NCI-H187 (cell line): ENCODE measurements at places on chromosomes 3 and 15.

DNA sequence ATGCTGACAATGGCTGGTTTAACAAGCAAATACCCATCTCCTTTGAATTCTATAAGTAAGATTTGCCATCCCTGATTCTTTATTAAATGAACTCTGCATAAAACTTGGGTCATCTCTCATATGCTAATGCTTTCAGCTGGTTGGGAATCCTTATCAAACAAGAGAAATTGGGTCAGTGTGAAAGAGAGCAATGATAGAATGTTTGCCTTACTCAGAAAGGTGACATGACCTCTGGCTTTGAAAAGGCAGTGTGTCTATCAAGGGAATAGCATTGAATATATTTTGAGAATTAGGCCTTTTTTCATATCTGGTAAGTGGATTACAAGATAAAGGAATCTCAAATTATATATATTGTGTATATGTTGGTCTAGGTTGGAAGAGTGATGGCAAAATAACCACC, 8.7 kb upstream of the SLC7A14 start:
- DNase-seq, result no peak

GRCh38 chr3:124434176-124434575, 296.1 kb upstream of the UMPS start:
- no peak for DNase-seq

- DNase-seq, result no peak
Measured at GRCh38 chr15:58109419-58109818, 28.8 kb upstream of the AQP9 start.

DNA sequence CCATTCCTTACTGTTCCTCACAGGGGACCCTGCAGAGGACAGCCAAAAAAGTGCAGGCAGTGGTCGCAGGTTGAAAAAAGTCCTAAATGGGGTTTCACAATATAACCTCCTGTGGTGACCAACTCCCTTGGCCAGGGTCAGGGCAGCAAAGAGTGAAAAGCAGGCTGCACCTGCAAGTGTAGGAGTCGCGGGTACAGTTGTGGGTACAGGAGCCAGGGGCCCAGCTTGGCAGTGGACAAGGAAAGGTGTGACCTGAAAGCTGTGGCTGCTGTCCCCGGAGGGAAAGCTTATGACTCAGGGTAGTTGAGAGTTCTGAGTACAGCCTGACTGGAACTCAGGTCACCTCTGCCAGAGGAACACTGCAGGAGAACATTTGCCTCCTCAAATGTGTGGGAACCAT, 1114.1 kb downstream of the ROBO2 start:
- DNase-seq, result no peak

DNA sequence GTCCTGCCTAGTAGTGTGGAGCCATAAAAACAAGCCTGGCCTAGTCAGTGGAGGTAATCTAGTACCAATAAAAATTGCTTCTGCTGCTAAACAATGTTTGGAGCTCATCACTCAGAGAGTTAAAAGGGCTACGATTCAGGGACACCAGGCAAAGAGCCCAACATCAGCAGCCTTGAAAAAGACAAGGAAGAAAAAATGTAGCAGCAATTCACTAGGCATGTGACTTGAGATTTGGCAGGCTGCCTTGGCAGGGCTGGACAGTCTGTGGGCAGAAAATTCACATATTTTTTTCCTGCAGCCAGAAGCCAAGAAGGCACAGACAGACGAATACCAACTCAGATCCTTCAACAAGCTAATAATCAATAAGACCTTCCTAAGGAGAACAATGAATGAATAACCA, 47.2 kb downstream of the IGSF11 start:
- DNase-seq, result no peak

DNA sequence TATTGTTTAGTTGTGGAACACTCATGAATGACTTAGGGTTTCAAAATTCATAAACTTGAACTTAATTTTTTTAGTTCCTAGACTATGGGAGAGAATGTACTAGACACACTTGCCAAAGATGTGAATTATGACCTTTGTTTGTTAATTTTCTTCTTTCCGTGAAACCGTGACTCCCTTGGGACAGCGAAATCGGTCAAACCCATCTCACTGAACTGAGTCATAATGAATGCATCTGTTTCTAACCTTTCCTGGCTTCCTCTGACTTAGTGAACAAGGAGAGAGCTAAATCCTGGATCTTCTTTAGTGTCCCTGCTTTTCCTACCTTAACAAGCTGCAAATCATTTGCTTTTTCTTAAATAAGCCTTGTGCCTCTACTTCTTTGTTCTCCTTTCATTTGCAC, 85.5 kb downstream of the LARS2 start:
- DNase-seq, result no peak

GRCh38 chr15:101065570-101066221, 146.5 kb downstream of the LRRK1 start:
- no peak for DNase-seq

GRCh38 chr15:31328428-31328968, 1.9 kb downstream of the KLF13 start:
- DNase-seq, result no peak

- DNase-seq, result no peak
Measured at GRCh38 chr3:66039590-66039887, 821 bp upstream of the MAGI1 start.

DNA sequence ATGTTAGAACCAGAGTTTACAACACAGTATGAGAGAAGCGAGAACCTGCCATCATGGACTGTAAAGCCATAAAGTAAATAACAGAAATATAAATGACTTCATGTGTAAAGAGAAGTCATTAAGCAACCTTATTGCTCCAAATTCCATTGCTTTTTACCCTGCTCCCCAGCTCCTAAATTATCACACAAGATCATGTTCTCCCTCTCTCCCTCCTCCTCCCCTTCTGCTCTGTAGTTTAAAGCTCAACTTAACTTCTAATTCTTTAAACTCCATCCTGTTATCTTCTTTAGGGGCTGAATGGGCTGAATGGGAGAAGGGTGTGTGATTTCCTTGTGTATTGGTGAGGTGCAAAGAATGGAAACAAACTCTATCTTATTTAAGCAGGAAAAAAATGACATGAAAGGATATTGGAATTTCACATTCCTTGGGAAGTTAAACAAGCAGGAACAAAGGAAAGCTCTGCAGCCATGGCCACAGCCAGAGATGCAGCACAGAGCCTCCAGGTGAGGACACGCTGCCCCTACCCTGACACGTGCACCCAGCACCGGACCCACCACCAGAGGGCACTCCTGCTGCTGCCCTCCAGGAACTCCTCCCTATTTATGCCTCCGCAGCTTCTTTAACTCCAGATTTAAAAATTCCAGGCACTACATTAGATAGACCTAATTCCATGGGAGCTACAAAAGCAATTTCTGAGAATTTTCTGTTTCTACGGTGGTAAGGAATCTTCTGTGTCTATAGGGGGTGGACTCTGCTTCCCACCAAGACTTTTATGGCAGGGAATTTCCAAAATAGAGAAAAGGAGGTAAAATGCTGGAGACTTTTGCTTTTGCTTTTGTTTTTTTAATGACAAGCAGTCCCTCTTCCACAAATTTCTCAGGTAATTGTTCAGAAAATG, 76.9 kb upstream of the ABI3BP start:
- peak; percentile 9 for DNase-seq

DNA sequence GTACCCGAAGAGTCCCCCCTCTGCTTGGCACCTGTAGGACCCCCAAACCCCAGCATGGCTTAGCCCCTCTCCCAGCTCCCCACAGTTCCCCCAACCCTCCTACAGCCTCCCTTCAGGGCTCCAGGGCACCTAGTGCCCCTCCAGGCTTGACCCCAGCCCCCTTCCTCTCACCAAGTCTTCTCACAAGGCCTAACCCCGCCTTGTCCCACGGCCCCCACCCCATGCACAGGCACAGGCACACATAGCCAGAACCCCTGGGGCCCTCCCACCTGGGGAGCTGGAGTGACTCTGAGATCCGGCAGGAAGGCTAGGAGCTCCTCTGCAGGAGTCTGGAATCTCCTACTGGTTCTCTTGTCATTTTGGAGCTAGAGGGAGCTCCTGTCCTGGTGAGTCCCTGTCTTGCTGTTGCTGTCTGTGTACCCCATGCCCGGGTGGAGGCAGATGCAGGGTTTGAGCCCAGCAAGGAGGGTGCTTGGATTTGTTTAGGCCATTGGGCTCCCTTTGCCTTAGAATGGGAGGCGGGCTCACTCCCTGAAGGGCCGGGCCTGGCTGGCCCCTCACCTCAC, 39.6 kb downstream of the KLF13 start:
- DNase-seq, result no peak

GRCh38 chr3:131390331-131390730, 8.8 kb downstream of the NUDT16 start:
- no peak for DNase-seq

GRCh38 chr15:49279521-49280456, 109.7 kb downstream of the GALK2 start:
- no peak for DNase-seq

- DNase-seq, result no peak
Measured at GRCh38 chr3:128466840-128467541, at the start of gene DNAJB8. TSS of gene DNAJB8 (minus strand) at chr3:128466890. CDS start at chr3:128463245, 3,645 bp downstream.
